Foreskin keratinocyte (primary cell): ENCODE measurements at places on chromosomes 16 and 17. TPM values are rescaled to one million over a fixed set of nuclear protein-coding genes. Genes with fewer than 3 reads are reported as not detected.

DNA sequence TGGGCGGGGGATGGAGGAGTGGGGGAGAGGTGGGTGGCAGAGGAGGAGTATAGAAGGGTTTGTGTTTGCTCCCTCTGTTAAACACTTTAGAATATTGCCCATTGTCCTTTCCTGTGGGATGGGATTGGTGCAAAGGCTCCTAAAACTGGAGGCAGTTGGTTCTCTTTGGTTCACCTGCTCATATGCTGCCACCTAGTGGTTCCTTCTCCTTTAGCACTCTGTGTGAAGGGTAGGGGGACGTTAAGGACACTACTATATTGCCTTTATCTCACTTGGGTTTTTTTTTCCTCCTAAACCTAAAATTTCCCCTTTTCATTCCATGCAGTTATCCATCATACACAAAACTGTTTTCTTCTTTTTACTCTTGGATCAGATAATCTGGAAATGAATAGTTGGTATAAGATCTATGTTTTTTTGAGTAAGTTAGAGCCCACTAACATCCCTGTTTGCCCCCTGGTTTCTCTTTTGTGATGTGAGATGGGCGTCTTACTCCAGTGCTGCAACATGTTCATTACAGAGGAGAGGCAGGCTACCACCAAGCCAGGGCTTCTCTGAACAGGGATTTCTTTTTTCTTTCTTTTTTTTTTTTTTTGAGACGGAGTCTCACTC lies 23.8 kb downstream of the SNX11 start:
- peak; percentile 28 for DNase-seq

DNA sequence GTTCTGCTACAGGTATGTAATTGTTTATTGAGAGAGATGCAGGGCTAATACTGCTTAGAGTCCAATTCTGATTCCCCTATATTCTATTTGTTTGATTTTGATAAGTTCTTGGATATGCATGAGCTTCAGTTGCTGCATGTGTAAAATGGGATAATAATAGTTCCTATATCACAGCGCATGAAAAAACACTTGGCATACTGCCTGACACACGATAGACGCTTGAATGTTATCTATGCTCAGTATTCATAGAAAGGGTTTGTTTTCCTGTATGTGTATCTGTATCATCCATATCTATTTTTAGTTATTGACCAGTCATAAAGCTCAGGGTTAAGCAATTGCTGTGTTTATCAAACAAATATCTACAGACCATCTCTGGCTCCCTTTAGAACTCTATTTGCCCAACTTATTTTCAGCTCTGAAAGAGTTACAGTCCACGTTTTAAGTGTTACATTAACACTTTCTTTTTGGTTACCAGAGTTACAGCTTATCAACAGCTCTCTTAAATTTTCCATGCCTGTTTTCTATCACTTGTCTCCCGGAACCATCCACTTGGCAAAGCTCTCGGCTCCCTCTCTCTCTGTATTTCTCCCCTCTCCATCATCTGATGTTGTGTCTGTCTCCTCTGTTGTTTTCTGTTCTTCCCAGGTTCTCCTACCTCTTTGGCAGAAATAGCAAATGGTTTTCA lies 334.8 kb downstream of the CBLN1 start:
- DNase-seq = no peak

GRCh38 chr16:23278031-23278430 lies 24.1 kb upstream of the SCNN1B start:
- DNase-seq = peak; percentile 67

Gene TM4SF5
- polyA plus RNA-seq = not detected in 2 replicates

Gene PTGES3L
- 0.13 and 0.15 TPM in 2 replicates for polyA plus RNA-seq

Gene TBC1D3K
- not detected in 2 replicates for polyA plus RNA-seq
